ENCODE measurements at places on chromosomes 7 and 10.

GRCh38 chr7:77320714-77321113 lies 95.4 kb downstream of the GSAP start:
- DNase-seq, result no peak

GRCh38 chr10:8045726-8046494 lies 8.6 kb upstream of the GATA3 start:
- DNase-seq, result no peak

DNA sequence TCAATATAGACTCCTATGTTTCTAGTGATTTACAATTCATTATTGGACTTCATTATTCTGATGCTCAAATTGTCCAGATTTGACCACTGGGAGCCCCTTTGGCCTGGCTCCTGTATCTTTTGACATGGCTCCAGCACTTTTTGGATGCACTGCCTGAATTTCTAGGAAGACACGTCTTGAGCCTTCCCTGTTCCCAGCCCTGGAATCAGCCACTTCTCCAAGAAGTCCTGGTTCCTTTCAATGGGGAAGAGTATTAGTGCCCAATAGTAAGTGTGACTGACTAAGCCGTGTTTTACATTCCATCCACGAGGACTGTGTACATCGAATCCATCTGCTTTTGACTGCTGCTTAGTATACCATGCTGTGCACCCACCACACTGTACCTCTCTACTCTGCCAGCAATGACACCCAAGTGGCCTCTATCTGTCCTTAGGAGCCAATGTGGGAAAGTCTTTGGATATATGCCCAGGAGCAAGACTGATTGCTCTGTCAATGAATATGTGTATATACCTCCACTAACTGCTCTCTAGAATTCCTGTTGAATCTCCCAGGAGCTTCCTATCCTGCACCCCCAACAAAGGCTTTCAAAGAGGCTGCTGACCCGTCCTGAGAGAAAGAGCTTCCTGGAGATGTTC lies 23.2 kb upstream of the NPFFR1 start:
- no peak for DNase-seq

- DNase-seq, result no peak
Observed at GRCh38 chr7:137935884-137936508, 65.9 kb downstream of the CREB3L2 start.

DNA sequence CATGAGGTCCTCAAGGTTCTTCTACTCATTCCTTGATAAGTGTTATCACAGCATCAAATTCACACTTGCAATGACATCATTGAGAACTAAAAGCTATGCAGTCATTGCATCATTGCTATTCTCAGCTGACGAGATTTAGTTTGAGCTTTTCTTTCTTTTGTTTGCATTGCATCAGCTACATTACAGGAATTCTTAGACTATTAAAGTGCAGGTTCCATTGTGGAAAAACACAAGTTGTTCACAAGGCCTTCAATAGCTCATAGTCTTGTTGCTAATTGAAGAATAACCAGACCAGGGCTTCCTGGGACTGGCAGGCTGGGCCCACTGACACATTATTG lies 139.3 kb downstream of the CXCL12 start:
- no peak for DNase-seq

GRCh38 chr7:129126314-129126713 lies 18.2 kb upstream of the TSPAN33 start:
- no peak for DNase-seq

DNA sequence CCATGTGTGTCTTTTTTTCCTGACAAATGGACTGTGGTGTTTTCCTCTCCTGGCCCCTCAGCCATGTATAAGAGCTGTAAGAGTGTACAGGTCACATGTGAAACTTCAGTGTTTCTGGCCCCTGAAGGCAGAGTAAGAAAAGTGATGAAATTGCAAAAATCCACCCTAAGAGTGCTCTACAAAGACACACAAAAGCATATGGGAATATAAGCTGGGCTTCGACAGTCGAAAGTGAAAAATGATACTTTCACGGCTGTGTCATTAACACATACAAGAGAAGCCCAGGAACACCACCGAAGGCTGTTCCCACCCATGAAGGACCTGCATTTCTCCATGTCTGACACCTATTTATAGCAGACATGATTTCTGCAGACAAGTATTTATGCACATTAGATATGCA lies 192.2 kb downstream of the PARD3 start:
- DNase-seq, result no peak

DNA sequence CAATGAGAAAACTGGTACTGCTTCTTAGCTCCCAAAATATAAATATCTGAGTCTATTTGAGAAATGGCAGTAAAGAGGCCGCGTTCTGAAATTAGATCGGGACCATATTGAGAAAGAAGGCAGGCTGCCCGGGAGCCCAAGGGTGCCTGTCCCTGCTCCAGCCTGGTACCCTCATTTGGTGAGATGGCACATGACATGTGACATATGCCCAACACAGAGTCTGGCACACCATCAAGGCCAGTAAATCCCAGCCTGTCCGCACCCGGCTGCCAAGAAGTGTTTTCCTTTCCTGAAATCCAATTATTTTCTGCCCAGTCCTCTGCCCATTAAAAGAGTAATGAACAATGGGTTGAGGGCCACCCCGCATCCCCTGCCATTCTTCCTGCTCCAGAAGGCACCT lies 66.4 kb downstream of the CDH23 start:
- DNase-seq, result no peak

DNA sequence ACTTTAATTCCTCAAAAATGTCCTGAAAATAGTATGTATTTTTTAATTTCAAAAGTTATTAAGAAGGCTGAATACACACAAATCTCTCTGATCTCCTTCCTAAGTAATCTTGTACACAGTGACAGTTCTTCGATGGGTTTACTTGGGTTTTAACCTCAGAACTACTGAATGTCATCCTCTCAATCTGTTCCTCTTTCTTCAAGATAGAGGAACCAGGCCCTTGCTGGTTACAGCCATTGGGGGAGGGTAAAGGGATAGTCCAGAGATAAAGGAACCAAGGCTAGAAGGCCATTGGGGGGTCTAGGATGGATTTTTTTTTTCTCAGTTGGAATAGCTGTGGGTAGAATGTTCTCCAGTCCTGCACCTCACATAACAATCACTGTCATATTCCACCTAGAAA lies 224.9 kb downstream of the SKIDA1 start:
- DNase-seq, result no peak
